ENCODE measurements at places on chromosomes 12 and 14.
A peak's percentile ranks its signal among the peaks of the same experiment; 100 is the strongest.

DNA sequence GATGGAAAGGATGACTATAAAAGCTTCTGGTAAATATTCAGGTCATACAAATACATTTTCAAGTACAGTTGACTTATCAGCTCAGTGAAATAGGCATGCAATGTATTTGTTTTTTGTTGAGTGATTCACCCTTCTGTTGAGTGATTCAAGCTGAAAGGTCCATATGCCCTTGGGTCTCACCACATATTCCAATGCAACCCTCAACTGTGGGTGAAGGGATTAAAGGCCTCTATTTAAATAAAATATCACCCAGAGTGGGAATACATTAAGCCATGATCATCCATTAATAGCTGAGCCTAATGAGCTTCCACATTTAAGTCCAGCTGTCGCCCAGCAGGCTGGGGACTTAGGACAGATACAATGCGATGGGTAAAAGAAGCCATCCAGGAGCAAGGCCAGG is 120.2 kb downstream of the CRACR2A start:
- no peak for DNase-seq

- DNase-seq: no peak
These were observed 6.0 kb downstream of the ZBTB39 start for GRCh38 chr12:57000393-57000792.

- DNase-seq: peak; percentile 65
These were observed 226.3 kb downstream of the ERC1 start for GRCh38 chr12:1217191-1217949.

GRCh38 chr12:75488553-75488952 is 8.0 kb downstream of the GLIPR1 start:
- peak; percentile 71 for DNase-seq

- DNase-seq: no peak
These were observed 3.9 kb downstream of the CTDSP2 start for GRCh38 chr12:57842342-57843294.

DNA sequence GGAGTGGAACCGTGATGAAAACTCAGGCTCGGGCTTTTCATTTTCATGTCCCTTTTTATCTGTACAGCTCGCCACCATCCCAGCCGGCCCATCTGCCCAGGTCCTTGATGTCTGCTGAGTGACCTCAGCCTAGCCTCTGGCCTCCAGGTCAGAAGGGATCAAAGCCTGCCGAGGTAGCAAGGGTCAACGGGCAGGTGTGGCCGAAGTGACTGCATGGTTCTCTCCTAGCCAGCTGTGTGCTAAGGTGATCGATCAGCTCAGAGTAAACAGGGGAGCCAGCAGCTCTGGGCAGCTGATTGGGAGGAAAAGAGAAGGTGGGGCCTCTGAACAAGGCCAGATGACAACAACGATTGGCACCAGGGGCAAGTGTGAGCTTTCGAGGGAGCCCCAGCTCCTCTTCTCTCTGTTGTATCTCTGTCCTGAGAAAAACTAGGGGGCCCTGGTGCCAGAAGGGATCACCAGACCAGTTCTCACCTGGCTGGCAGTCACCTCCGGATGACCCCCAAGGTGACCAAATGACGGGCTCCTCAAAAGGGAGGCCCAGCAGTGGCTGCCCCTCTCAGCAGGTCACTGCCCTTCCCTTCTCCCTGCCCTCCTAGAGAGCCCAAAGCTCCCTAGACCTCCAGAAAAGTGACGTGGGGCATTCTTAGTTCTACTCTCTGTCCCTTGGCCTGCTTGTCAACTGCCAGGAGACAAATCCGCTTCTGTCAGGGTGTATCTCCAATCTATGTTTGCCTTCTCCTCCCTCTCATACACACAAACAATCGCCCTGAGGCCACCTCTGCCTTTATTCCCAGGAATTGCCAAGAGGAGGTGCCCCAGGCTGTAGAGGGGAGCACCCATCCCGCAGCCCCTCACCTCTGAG is 3.4 kb downstream of the SLC6A12 start:
- no peak for DNase-seq

DNA sequence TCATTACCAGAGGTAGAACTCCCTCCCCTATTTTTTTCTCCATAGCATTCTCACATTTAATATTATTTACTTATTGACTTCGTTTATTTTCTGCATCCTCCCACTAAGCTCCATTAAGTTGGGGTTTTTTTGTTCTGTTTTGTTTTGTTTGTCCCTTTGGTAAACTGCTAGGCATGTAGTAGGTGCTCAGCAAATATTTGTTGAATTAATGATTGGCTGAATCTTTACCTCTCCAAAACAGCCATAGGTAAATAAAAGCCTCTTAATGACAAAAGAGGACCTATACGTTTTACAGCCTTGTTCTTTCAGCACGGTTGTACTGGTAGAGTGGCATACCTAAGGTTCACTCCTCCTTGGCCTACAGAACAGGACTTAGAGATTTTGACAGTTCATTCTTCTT is 52.0 kb downstream of the PRORP start:
- DNase-seq: no peak

DNA sequence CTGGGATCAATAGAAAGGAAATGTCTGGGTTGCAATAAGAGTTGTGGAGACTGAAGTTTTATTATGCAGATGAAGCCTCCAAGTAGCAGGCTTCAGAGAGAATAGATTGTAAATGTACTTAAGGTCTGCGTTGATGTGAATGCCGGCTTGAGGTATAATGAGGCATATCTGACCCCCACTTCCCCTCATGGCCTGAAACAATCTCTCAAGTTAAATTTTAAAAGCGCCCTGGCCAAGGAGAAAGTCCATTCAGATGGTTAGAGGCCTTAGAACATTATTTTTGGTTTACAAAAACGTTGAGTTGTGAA is 28.3 kb upstream of the HIGD1C start:
- DNase-seq: no peak

- no peak for DNase-seq
These were observed 210.4 kb upstream of the KRR1 start for GRCh38 chr12:75721796-75722195.

GRCh38 chr14:25247609-25248008 is 197.7 kb upstream of the STXBP6 start:
- DNase-seq: no peak

DNA sequence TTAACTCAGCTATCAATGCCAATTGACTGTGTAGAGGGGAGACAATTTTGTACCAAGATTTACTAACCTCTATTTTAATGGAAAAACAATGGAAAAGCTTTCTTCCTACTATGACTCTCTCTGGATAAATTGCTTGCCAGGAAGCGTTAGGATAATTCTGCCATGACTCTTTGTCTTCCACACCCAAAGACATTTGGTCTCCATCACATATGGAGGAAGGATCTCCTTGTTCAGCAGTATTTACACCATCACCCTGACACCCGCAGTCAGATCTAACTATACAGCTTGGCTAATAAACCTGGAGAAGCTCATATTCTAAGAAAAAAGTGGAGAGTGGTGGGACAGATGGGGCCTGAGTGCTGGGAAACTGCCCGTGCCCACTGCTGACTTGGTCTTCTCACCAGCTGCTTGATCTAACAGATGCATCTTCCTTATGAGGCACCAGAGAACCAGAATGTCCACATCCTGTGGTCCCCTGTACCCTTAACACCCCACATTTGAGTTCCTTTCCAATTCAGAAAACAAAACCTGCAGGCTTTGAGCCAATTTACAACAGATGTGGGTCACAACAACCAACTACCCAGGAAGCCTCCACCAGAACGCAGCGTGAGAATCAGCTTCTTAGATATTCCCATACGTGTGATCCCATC is 154.0 kb downstream of the DAD1 start:
- no peak for DNase-seq

DNA sequence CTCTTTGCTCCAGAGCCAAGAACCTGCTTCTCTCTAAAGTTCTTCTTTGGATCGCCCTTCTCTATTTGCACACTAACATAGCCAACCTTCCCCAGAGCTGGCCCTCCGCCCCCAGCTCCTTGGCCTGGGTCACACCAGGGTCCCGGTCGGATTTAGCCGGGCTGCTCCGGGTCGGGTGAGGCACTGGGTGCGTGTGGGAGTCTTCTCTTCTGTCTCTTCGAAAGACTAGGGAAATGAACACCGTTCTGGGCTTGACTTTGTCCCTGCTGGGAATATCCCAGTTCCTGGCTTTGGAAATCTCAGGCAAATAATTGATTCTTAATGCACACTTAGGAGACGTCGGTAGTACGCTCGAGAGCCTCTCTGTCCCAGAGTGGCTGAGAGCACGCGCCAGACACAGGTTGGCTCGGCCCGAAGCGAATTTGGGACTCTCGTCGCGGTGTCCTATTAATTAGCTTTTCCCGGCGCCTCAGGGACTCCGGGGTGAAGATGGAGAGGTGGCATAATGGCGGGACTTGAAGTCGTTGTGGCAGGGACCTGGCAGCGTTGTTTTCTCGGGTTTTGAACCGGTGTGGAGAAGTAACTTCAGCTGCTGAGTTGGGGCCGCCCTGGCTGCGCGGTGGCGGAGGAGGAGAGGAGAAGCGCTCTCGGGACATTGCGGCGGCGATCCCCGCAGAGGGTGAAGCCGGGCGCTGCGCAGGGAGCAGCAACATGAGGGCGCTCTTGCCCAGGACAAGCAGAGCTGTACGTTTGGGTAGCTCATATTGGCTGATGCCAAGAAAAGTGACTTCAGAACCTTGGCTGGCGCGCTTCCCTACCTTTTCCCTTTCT is 7.5 kb downstream of the FOXG1 start:
- DNase-seq: peak; percentile 65

DNA sequence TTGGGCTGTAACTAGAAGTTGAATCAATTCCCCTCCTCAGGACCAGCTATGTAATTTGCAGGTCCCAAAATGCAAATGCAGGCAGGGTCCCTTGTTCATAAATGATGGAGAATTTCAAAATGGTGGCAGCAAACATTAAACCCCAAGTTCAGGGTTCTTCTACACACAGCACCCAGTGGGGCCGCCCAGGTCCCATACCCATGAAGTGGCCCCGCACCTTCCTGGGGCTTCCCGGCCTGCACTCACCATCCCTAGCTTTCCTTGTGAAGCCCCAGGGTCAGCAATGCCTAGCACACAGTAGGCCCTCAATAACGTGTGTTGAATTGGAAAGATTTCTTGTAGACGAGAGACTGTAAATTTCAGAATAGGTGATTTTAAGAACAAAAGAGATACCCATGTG is 76.0 kb downstream of the NTF3 start:
- no peak for DNase-seq

- DNase-seq: no peak
These were observed 15.4 kb downstream of the TEAD4 start for GRCh38 chr12:2974560-2974971.

- DNase-seq: no peak
These were observed 52.0 kb upstream of the SYNE2 start for GRCh38 chr14:63800651-63801375.

- no peak for DNase-seq
These were observed 3.8 kb upstream of the DIO2 start for GRCh38 chr14:80215081-80215480.

- DNase-seq: no peak
These were observed 54.2 kb upstream of the BCL11B start for GRCh38 chr14:99326041-99326710.

DNA sequence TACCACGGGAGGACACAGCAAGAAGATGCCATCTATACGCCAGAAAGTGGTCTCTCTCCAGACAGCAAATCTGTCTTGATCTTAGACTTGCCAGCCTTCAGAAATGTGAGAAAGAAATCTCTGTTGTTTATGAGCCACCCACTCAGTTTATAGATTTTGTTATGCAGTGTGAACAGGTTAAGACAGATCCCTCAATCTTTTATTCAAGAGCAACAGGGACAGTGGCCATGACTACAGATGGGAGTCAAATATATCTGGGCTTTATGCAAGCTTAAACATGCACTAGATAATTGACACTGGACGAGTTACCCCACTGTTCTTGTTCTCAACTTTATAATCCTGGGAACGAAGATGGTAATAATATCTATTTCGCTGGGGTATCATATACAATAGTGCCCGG is 288.7 kb downstream of the RPAP3 start:
- DNase-seq: no peak

- DNase-seq: peak; percentile 51
These were observed 120.9 kb downstream of the TMEM132C start for GRCh38 chr12:128387811-128388422.

DNA sequence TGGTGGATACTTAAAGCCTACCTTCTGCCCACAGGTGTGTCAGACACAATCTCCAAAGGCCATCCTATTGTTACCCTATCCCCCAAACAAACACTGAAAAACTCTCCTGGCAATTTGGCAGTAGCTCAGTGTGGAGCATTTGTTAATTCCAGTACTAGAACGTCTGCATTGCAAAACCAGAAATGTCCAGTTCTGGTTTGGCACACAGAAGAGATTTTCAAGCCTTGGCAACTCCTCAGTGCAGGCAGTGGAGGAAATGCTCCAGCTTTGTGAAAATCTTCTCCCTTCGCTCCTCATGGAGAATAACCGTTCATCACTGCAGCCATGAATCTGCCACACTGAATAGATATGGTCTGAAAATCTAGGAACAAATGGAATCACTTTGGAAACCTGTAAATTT is 5.3 kb upstream of the SOCS2 start:
- DNase-seq: no peak

GRCh38 chr14:22478670-22479069 is 110.4 kb downstream of the DAD1 start:
- no peak for DNase-seq

- DNase-seq: no peak
These were observed 47.7 kb downstream of the SPRING1 start for GRCh38 chr12:116689979-116690744.

- DNase-seq: no peak
These were observed 75.8 kb downstream of the GPATCH2L start for GRCh38 chr14:76227450-76228050.

DNA sequence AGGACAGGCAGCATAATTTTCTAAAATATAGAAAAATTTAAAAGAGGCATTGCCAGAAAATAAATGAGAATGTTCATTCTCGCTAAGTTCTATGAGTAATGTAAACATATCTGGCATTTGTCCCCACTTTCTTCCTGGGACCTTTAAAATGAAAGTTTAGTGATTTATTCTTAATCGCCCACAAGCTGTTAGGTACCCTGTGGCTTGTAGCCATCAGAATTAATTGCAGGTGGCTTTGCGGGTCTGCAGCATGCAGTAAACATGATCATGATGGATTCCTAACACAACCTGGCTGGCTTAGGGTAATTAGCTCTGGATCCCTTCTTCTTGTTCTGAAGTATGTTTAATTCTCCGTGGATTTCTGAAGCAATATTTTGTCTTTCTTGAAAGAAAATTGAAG is 103.5 kb upstream of the FRMD6 start:
- DNase-seq: no peak

DNA sequence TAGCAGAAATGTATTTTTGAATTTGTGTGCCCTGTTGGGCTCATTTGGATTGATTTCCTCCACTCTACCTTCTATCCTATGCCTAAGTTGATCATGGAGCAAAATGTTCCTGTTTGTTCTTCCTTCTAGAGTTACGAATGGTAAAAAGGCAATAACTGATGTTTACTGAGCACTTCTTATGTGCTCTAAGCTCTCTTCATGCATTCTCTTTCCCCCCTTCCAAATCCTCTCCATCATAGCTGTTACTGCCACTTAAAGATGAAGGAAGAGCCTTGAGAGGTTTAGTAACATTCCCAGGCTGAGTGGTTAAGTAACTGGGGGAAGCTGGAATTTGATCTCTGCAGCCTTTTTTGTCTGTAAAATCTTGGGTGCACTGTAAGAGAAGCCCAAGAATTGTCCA is 60.1 kb downstream of the CHST11 start:
- DNase-seq: no peak

GRCh38 chr12:5307065-5307464 is 124.8 kb upstream of the NTF3 start:
- DNase-seq: no peak

- DNase-seq: peak; percentile 99
These were observed 279.9 kb upstream of the FAR2 start for GRCh38 chr12:28869197-28869596.

All from SK-MEL-5 (cell line).